ENCODE measurements at places on chromosomes 1 and 21.

- no peak for DNase-seq
These were observed 51.7 kb downstream of the ABCA4 start for GRCh38 chr1:94068999-94069918.

GRCh38 chr1:57102561-57103326 lies 136.9 kb upstream of the C8B start:
- DNase-seq = no peak

DNA sequence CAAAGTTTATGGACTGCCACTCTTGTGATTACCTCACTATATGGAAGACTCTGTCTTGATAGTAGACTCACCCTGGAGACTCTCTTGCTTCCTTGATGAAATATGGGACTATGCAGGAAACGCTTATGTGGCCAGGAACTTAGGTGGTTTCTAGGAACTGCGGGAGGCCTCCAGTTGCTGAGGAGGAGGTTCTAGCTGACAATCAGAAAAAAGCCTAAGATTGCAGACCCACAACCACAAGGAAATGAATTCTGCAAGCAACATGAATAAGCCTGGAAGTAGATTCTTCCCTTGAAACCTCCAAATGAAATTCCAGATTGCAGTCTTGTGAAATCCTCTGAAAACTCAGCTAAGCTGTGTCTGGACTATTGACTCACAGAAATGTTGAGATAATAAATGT lies 88.9 kb upstream of the COL11A1 start:
- DNase-seq = no peak

DNA sequence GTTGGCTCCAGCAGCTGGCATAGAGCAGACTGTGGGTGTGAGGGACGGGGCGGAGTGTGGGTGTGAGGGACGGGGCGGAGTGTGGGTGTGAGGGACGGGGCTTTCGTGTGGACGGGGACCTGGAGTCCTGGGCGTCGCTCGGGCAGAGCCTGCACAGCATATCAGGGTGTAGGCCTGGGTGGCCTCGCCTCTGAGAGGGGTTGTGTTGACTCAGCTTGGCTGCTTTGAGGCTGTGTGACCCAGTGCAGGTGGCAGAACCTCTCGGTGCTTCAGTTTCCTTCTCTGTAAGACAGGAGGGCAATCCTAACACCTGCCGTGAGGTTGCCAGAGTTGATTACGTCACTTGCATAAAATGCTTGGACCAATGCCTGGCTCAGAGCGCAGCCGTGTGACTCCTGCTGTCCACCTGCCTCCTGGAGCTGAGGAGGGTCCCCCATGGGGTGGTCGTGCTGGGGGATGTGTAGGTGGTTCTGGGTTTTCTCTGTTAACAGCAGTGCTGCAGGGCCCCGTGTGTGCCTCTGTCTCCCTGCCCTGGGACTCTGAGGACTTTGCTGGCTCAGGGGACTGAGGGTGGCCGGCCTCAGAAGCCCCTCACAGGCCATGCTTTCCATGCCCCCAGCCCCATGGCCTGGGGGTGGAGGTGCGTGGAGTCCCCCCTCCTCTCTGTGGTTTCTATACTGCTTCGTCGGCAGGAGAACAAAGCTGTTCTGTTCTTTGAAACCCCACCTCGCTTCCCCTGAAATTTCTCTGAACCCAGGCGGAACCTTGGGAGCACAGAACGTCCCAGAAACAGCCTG lies 15.4 kb downstream of the PDXK start:
- no peak for DNase-seq

DNA sequence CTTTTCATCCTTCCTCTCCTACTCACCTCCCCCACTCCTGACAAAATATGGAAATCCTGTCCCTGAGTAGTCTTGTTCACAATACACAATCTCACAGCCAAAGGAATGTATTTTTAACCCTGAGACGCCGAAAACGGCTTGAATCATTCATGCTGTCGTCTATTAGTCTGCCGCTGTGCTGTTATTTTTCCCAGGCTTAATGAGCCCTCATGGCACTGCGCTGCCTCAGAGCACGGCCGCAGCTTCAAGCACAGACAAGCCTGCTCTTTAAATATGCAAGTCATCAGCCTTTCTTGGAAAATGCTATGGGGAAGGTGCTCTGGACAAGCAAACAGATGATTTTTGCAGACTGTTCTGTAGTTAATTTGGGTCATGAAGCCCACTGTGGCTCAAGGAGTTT lies 302.7 kb downstream of the DISC1 start:
- no peak for DNase-seq

DNA sequence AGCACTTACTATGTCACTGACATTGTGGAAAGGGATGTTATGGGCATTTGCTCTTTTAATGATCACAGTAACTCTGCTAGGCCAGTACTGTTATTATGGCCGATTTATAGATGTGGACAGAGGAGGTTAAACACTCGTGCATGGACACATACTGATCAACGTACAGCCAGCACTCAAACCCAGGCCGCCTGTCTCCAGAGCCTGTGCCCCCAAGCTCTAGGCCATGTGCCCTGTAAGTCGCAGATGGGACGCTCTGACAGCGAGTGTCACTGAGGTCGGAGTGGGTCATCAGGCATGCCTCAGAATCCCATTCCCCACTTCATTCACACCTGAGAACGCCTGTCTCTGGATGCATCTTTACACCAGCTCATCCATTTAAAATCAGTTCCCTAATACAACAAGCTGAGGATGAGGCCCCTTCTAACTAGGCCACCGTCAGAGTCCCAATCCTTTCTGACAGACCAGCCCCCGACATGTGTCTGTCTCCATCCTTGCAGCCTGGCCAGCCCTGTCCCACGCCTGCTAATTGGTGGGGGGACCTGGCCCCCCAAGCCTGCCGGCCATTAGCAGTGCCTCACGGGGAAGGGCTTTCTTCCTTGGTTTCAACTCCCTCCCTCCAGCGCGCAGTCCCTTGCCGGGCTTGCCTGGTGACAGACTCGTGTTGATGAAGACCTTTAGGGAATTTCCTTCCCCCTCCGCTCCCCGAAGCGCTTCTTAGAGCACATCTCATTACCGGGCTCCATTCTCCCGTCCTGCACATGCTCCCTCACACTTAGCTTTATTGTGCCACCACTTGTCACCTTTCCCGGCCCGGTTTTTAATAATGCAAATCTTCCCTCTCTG lies 436.8 kb downstream of the KIF26B start:
- DNase-seq = no peak

GRCh38 chr1:27233667-27234048 lies 774 bp upstream of the WDTC1 start:
- no peak for DNase-seq

GRCh38 chr1:24341260-24341659 lies 22.1 kb downstream of the GRHL3 start:
- DNase-seq = no peak

DNA sequence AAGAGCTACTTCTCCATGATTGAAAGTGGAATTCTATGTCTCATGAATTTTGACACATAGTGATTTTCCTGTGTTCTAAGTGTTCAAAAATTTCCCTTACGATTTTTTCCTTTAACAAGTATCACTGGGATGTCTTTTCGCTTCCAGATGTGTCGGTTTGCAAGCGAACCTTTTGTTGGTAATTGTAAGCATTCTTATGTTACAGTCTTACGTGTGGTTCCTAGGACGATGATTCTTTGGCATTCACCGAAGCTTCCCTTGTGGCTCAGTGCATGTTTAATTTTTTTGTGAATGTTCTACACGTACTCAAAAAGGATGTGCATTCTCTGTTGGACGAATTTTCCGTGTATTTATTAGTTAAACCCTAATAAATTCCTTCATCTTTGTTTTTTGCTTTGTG lies 211.6 kb downstream of the CAMTA1 start:
- no peak for DNase-seq

DNA sequence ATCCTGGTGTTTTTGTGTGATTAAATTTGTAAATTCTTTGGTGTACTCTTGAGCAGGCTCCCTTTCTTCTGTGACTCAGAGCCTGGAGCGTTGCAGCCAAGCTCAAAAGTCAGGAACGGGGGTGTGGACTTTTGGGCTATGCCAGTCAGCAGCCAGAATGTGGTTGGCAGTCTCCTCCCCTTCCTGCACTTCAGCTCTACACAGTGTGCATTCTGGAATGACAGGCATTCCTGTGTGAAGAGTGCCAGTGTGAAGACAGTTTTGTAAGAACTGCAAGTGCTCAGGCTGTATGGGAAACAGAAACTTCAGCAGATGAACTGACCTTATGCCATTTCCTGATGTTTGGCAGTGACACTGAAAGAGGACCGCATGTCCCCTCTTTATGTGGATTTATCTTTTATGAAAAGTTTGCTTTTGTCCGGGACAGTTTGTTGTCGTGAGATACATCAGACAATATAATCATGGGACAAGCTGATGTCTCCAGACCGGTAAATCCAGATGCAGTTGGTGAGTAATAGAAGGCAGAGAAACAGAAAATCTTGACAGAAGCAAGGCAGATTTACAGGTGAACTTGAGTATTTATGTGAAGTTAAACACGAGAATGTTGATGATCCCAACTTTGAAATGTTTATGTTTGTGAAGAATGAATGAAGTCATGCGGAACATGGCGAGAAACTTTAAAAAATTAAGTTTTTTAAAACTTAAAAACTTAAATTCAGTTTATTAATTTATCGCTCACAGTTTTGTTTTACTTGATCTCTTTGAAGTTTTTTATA lies 67.7 kb upstream of the RCC1 start:
- peak; percentile 21 for DNase-seq

- no peak for DNase-seq
These were observed 10.6 kb downstream of the CELSR2 start for GRCh38 chr1:109259674-109260557.

DNA sequence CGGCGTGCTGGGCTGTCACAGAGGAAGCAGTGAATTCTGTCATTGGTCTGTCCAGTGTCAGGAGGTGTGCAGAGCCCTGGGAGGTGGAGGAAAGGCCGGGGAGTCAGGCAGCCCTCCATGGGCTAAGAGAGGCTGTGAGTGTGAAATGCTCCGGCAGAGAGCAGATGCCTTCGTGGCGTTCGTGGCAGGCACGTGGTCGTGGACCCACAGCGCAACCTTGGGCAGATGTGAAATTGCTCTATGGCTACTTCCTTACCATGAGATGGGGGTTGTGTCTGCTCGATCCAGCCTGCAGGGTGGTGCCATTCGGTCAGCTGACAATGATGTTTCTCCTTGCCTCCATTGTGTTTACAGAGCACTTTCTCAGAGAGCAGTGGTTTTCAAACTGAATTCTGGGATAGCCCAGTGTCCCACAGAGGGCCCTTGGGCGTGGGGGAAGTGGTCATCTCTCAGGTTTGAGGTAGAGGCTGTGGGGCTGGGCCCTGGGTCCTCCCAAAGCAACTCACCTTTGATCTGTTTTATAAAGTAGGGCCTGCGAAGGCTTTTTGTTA lies 27.9 kb downstream of the TNFRSF1B start:
- DNase-seq = no peak

- DNase-seq = no peak
These were observed 6.4 kb upstream of the BRWD1 start for GRCh38 chr21:39319814-39320332.

DNA sequence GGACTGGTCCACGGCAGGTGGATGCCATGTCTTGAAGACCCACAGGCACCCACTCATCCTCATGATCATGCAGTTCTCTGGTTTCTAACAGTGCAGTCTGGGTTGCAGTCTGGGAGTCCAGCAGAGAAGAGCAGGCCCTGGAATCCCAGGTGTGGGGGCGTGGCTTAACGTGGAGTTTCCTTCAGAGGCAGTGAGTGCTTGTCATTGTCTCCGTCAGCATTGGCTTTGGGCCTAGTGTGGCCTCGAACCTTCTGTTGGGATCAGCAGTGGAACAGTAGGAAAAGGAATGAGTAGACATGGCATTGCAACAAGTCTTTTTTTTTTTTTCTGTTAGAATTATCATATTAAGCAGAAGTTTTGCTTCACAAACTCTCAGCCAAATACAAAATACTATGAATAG lies 12.8 kb downstream of the LGALS8 start:
- DNase-seq = no peak

- DNase-seq = no peak
These were observed 197.0 kb upstream of the EDN2 start for GRCh38 chr1:41681331-41682098.

- no peak for DNase-seq
These were observed 89.5 kb downstream of the CCDC30 start for GRCh38 chr1:42552636-42553035.

DNA sequence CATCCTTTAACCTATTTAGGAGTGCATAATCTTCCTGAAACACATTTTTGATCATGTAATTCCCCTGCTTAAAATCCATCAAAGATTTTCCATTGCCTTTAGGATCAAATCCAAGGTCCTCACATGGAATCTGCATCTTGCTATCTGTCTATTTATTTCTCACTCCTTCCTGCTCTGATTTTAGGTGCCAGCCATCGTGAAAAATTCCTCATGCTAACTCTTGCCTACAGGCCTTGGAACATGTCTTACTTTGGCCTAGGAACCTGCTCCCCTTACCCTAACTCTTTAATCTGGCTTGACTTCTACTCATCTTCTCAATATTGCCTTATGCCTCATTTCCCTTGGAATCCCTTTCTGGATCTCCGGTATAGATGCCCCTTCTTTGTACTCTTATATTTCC lies 1074.3 kb downstream of the TTLL7 start:
- DNase-seq = no peak

DNA sequence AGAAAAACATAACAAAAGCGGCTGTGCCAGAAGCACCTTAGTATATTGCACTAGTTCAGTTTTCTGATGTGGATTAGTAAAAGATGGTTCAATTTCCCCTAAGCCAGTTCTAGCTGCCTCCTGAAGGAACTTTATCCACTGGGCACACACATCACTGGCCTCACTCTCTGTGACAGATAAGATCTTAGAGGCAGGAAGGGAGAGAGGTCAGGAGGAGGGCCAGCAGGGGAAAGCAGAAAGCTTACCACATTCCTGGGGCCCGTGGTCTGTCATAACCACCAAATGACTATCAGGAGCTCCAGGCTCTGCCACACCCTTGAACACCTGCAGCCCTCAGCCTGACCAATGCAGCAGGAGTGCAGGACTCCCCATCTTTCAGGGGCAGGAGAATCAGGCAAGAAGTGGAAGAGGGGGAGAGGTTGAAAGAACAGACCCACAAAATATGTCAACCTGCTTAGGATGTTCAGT lies 37.8 kb downstream of the LRRC71 start:
- no peak for DNase-seq

- DNase-seq = no peak
These were observed 9.7 kb downstream of the S100A6 start for GRCh38 chr1:153526132-153526543.

GRCh38 chr1:8419861-8420260 lies 101.9 kb downstream of the SLC45A1 start:
- no peak for DNase-seq

DNA sequence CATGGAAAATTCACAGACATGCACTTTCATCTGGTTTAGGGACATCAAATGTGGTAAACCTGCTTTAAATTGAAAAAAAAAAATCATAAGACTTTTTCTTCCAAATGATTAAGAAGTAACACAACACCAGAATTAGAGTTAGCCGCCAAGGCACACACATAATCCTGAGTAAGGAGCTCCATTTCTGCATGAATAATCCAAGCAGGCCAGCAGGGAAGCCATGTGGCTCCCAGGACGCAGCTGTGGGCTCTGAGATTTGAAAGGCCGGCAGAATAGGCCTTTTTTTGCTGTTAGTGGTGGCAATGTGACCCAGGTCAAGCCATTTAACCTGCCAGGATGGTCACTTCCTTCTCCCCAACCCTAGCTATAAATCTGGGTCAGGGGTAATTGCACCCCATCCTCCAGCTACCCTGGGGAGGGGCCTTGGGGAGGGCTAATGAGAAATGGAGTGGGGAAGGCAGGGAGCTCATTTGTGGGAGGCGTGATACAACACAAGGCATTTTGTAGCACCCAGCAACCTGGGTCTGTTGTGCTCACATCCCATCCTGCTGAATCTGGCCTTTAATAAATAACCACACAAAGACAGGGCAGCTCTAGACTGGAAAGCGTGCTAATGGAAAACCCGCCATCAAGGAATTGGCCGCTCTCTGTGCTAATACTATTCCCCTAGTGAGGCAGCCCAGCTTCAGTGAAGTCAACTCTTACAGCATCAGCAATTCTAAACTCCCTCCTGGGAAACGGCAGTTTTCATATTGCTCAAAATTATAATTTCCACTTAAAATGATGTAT lies 178.5 kb downstream of the RHOU start:
- no peak for DNase-seq
